ENCODE measurements at places on chromosomes 5 and 9. TPM values are rescaled to one million over a fixed set of nuclear protein-coding genes. Genes with fewer than 3 reads are reported as not detected.

DNA sequence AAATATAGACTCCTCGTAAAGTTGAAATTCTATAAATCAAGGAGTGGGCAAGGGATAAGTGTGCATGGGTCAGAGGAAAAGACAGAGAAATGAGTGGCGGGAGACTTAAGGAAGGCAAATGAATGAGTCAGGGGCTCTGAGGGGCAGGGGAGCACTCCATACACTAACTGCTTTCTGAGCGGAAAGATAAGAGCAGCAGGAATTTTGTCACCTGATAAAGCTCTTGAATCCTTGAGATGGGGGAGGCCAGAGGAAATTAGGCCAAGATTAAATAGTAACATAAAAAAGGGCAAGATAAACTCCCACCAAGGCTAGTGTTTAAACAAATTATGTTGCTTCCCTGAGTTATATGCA, 191.0 kb upstream of the S1PR3 start:
- H3K36me3 ChIP-seq, result no peaks in the 10 kb centered on the region
- no peaks in the 10 kb centered on the region for H3K4me1 ChIP-seq
- H3K27me3 ChIP-seq, result no peaks in the 10 kb centered on the region
- no peak overlapping the region for H3K4me3 ChIP-seq
- no peak overlapping the region for H3K27ac ChIP-seq

GRCh38 chr9:131238402-131239021, 37.8 kb downstream of the FAM78A start:
- H3K4me1 ChIP-seq, result peaks cover 13% of the 10 kb centered on the region
- peaks cover 15% of the 10 kb centered on the region for H3K36me3 ChIP-seq
- H3K4me3 ChIP-seq, result no peak overlapping the region
- no peak for DNase-seq

GRCh38 chr5:88480801-88481499, 212.3 kb upstream of the TMEM161B start:
- H3K4me1 ChIP-seq, result no peaks in the 10 kb centered on the region
- no peak for DNase-seq
- H3K27ac ChIP-seq, result no peak overlapping the region
- H3K4me3 ChIP-seq, result no peak overlapping the region
- no peaks in the 10 kb centered on the region for H3K36me3 ChIP-seq

The POLR1E gene
- total RNA-seq, result 12.3 TPM

Data from vagina (tissue), 2 donors.